ENCODE measurements at places on chromosomes 11 and 22. TPM values are rescaled to one million over a fixed set of nuclear protein-coding genes. Genes with fewer than 3 reads are reported as not detected.
A peak's percentile ranks its signal among the peaks of the same experiment; 100 is the strongest.

The RFPL3 gene
- not detected for total RNA-seq

The TRIM49 gene
- total RNA-seq, result not detected

The PHLDA2 gene
- total RNA-seq, result 131 TPM

The IL10RA gene
- total RNA-seq, result not detected

The SMTNL1 gene
- not detected for total RNA-seq

The CD3G gene
- total RNA-seq, result not detected

The SLC36A4 gene
- 10.5 TPM for total RNA-seq

The RAB39A gene
- total RNA-seq, result not detected

The KBTBD3 gene
- total RNA-seq, result 3.4 TPM

The C11orf97 gene
- total RNA-seq, result not detected

The C11orf16 gene
- total RNA-seq, result not detected

The PARVG gene
- total RNA-seq, result not detected

The KRTAP5-10 gene
- not detected for total RNA-seq

The NAGA gene
- 19.0 TPM for total RNA-seq

DNA sequence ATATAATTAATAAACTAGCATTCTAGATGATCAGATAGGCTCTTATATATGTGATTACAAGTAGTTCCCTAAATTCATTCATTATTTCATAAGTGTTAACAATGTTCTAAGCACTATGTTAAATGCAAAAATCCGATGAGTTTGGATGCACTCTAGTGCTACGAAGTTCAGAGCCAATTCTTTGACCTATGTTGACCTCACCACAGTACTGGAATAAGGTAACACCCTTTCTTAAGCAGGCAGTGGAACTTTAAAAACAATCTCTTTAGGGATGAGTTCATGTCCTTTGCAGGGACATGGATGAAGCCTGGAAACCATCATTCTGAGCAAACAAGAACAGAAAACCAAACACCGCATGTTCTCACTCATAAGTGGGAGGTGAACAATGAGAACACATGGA is 68.3 kb upstream of the UCP3 start:
- H3K27ac ChIP-seq, result no peak overlapping the region
- H3K36me3 ChIP-seq, result peaks cover 32% of the 10 kb centered on the region
- no peak for DNase-seq
- H3K4me3 ChIP-seq, result no peak overlapping the region
- peaks cover 3% of the 10 kb centered on the region for H3K27me3 ChIP-seq

DNA sequence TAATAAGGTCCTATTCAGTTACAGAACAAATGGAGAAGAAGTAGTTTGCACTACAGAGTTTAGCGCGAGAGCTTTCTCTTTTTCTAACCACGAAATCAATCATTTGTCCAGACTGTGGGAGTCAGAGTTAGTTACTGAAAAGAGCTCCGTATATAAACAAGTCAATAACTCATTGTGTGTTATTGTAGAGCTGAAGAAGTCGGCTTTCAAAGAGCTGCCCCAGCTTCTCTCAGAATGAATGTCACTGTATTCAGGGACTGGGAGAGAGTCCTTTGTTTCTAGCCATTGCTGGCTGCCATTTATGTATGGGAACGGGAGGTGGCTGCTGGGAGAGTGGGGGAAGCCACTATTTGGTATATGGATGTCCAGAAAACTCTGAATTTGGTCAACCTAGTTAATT is 227.8 kb downstream of the DCDC1 start:
- H3K4me1 ChIP-seq, result no peaks in the 10 kb centered on the region
- no peak overlapping the region for H3K27ac ChIP-seq
- H3K36me3 ChIP-seq, result no peaks in the 10 kb centered on the region

GRCh38 chr11:12281571-12282478 is 95.5 kb upstream of the PARVA start:
- peak overlapping the region; percentile 96 for H3K27ac ChIP-seq
- H3K4me3 ChIP-seq, result 0 out of 2 replicates have a peak overlapping the region, but pooled peaks have one; percentile 22
- H3K27me3 ChIP-seq, result no peaks in the 10 kb centered on the region
- H3K36me3 ChIP-seq, result no peaks in the 10 kb centered on the region

- H3K4me3 ChIP-seq, result no peak overlapping the region
- no peaks in the 10 kb centered on the region for H3K4me1 ChIP-seq
- H3K27ac ChIP-seq, result no peak overlapping the region
- no peaks in the 10 kb centered on the region for H3K27me3 ChIP-seq
- peak; percentile 21 for DNase-seq
These were observed 333.9 kb downstream of the CADM1 start for GRCh38 chr11:115170133-115170815.

DNA sequence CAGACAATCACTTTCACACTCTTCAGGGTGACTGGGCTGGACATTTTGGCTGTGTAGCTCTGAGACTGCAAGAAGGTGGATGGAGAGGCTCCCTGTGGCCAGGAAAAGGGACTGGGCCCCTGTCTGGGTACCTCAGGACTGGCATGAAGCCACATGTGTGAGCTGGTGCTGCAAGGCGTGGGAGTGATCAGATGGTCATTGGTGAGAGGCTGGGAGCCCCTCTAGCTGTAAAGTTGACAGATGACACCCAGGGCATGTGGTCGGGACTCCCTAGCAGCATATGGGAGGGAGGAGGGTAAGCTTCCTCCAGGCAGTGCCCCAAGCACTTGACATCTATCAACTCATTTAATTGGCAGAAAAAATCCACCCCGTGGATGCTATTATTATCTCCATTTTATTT is 18.9 kb upstream of the CABP2 start:
- H3K27ac ChIP-seq, result no peak overlapping the region
- H3K36me3 ChIP-seq, result no peaks in the 10 kb centered on the region
- H3K4me1 ChIP-seq, result peaks cover 8% of the 10 kb centered on the region
- H3K4me3 ChIP-seq, result no peak overlapping the region

DNA sequence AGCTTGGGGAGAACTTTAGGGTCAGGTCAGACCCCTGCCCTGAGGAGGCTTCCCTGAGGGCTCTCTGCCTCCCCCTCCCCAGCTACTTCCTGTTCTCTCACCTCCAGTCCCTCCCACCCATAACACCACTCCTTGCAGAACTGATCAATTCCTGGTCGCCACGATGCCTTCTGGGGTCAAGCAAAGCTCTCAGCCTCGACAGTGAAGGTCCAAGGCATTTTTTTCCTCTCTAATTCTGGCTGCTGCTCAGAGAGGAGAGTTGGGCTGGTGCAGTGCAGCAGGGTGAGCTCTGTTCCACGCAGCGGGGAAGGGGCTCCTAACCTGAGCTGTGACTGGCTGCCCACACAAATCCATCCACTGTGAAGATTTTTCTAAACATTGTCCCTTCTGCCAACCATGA is 628.4 kb downstream of the BRD1 start:
- H3K27me3 ChIP-seq, result no peaks in the 10 kb centered on the region
- H3K4me3 ChIP-seq, result no peak overlapping the region
- H3K27ac ChIP-seq, result no peak overlapping the region

DNA sequence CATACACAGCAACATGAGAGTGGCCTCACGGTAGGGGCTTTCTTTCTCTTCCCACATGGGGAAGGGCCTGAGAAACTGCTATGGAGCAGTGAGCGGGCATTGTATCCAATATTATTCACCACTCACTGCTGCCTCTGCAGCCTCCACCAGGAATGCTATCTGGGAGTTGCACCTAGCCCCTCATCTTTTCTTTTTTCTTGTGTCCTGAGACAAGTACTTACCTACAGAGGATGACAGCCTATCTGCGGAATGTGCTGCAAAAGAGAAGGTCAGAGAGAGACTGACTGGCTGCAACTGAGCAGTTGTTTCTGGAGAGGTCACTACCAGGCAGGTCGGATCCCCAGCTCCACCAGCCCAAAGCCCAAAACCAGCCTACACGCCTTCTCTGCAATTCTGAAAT is 52.1 kb upstream of the HTATIP2 start:
- H3K27ac ChIP-seq, result no peak overlapping the region
- H3K4me1 ChIP-seq, result no peaks in the 10 kb centered on the region
- H3K4me3 ChIP-seq, result no peak overlapping the region
- H3K27me3 ChIP-seq, result peaks cover 19% of the 10 kb centered on the region

DNA sequence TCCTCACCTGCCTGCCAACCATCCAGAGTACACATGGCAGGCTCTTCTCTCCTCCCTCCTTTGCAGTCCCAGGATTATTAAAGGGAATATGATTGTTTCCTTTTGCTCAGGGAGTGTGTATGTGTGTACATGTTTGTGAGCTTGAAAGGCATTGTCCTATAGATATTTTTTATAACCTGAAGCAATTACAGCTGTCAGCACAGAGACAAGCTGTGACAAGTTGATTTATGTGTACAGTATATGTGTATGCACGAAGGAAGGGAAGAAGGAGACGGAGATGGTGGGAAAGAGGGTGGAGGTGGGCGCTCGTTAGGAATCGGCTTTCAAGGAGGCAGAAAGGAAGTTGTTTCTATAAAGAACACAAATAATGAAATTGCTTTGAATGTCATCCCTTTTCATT is 537.0 kb downstream of the NTM start:
- peaks cover 43% of the 10 kb centered on the region for H3K4me1 ChIP-seq
- DNase-seq, result no peak
- H3K4me3 ChIP-seq, result no peak overlapping the region
- H3K27me3 ChIP-seq, result peaks cover 3% of the 10 kb centered on the region
- peaks cover 4% of the 10 kb centered on the region for H3K36me3 ChIP-seq

- peaks cover 24% of the 10 kb centered on the region for H3K4me1 ChIP-seq
- no peaks in the 10 kb centered on the region for H3K36me3 ChIP-seq
- no peak overlapping the region for H3K27ac ChIP-seq
- peaks cover 24% of the 10 kb centered on the region for H3K27me3 ChIP-seq
- H3K4me3 ChIP-seq, result no peak overlapping the region
These were observed 19.5 kb downstream of the MN1 start for GRCh38 chr22:27782088-27782487.

GRCh38 chr11:132549561-132549960 is 982.7 kb downstream of the OPCML start:
- peaks cover 5% of the 10 kb centered on the region for H3K4me1 ChIP-seq
- H3K27me3 ChIP-seq, result no peaks in the 10 kb centered on the region
- DNase-seq, result no peak

DNA sequence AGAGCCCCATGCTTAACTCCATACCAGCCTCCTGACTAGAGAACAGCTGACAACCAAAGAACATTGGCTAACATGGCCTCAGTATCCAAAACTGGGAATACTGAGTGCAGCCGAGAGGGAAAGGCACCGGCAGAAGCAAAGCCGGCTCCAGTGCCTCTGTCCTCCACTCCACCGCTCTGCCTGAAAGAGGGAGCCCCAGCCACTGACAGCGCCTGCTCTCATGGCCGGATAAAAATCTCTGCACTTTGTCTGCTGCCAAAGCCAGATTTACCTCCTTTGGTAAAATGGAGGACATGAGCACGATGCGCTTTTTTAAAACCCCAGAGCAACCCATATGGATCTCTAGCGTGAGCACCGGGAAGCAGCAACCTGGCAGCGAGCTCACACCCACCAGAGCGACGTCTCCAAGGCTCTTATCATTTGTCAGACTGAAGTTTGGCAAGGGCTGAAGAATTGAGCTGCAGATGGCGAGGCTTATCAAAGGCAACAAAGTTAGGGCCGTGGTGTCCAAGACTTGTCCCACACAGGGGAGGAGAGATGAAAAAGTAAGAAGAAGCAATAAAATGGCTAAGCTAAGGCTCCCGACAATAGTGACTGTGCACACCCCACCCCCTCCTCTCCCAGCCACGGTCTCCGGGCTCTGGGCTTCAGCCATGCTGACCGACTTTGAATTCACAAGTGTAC is 71.4 kb downstream of the EFCAB6 start:
- H3K27ac ChIP-seq, result no peak overlapping the region
- no peaks in the 10 kb centered on the region for H3K4me1 ChIP-seq
- H3K27me3 ChIP-seq, result peaks cover 9% of the 10 kb centered on the region
- DNase-seq, result no peak
- no peak overlapping the region for H3K4me3 ChIP-seq
- H3K36me3 ChIP-seq, result no peaks in the 10 kb centered on the region

DNA sequence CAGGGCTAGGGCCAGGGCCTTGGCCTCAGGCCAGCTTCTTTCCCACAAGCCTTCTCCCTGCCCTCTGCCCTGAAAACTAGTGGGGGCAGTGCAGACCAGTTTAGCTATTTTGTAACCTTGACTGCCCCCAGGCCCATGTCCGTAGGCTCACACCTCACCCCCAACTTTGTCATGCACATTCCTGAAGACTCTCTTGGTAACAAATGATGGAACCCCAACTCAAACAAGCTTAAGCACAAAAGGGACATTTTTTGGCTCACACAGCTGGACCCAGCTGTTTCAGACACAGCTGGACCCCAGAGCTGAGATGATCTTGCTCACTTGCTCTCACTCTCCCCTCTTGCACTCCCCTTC is 46.6 kb downstream of the KCNQ1OT1 start:
- peaks cover 17% of the 10 kb centered on the region for H3K27me3 ChIP-seq
- no peak overlapping the region for H3K27ac ChIP-seq
- H3K4me3 ChIP-seq, result no peak overlapping the region
- no peak for DNase-seq
- peaks cover 14% of the 10 kb centered on the region for H3K4me1 ChIP-seq

DNA sequence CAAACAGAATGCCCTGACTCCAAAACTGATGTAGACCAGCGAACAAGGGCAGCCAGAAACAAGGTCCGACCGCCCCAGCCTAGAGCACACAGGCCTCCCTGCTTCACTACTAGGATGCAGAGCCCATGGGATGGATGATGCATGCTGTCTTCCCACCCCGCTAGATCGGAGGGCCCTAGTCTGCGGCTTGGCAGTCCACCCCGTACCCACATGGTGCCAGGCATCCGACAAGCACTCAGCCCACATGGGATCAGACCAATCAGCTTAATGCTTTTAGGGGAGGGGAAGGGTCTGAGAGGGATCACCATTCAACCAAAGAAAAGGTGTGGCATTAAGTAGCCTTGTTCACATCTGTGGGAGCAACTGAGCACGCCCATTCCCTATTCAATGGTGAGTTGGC is 30.6 kb downstream of the PISD start:
- peaks cover 41% of the 10 kb centered on the region for H3K4me1 ChIP-seq
- no peak for DNase-seq
- H3K27me3 ChIP-seq, result peaks cover 1% of the 10 kb centered on the region
- H3K4me3 ChIP-seq, result peak overlapping the region; percentile 88
- peak overlapping the region; percentile 89 for H3K27ac ChIP-seq

DNA sequence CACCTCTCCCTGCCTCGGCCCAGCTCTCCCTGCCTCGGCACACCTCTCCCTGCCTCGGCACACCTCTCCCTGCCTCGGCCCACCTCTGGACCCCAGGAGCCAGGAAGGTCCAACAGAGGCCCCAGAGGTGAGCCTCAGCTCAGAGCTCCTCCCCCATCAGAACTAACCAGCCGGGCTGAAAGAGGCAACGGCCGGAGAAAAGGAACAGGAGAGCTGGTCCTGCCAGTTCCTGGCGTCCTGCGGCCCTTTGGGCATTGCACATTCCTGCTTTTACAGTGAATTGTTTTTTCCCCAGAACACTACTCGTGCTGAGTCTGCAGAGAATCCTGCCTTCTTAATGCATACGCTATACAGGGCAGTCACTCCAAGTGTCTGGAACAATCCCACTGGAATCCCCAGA is 45.8 kb downstream of the LMO1 start:
- peaks cover 48% of the 10 kb centered on the region for H3K27me3 ChIP-seq
- no peak for DNase-seq
- H3K4me1 ChIP-seq, result no peaks in the 10 kb centered on the region
- no peak overlapping the region for H3K4me3 ChIP-seq
- H3K36me3 ChIP-seq, result no peaks in the 10 kb centered on the region

DNA sequence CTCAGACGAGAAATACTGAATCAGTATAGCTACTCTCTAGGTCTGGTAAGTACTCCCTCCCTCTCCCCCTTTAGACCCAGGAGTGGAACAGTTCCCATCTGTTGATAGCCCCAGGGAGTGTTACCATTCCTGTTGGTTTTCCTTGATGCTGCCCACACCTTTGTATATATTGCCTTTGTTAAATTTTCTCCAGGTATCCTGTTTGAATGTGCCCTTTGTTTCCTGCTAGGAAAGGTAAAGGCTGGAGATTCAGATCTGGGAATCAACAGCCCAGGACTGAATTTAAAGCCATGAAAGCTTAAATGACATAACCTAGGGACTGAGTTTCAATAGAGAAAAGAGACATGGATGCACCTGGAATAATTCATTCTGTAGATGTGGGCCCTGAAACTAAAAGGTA is 68.3 kb downstream of the CCDC83 start:
- no peaks in the 10 kb centered on the region for H3K4me1 ChIP-seq
- no peak for DNase-seq
- peaks cover 45% of the 10 kb centered on the region for H3K27me3 ChIP-seq
- H3K27ac ChIP-seq, result no peak overlapping the region
- no peak overlapping the region for H3K4me3 ChIP-seq
